ENCODE measurements at places on chromosomes 2 and 18.

DNA sequence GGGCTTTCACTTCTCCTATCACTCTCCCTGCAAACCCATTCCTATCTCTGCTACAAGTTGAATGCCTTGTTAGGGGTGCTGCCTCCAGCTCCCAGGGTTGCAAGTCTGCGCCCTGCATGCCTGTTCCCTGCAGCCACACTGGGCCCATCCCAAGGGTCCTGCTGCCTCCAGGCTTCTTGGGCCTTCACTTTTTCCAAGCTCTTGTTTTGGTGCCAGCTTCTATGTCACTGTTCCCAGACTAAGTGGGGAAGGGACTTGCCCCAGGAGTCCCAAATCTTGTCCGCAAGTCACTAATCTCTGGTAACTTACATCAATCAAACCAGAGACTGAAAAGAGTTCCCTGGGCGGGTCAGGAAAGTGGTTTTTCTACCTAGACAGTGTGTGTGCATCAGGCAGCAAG is 65.4 kb downstream of the ZCCHC2 start:
- no peak for DNase-seq

DNA sequence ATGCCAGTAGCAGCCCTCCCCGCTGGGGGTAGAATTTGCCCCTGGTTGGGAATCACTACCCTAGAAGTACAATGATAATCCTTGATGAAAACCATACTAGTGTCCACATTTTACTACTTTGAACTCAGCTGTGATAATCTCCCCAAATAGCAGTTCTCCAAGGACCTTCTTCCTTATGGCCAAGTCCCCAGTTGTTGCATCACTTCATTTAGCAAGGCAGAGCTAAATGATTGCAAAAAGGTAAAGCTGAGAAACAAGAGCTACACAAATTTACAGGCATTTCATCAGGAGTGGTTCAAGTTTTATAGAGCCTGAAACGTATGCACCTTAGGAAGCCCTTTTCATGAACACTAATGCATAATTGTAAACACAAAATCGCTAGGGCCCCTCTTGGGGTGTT is 44.9 kb upstream of the REL start:
- DNase-seq, result no peak

DNA sequence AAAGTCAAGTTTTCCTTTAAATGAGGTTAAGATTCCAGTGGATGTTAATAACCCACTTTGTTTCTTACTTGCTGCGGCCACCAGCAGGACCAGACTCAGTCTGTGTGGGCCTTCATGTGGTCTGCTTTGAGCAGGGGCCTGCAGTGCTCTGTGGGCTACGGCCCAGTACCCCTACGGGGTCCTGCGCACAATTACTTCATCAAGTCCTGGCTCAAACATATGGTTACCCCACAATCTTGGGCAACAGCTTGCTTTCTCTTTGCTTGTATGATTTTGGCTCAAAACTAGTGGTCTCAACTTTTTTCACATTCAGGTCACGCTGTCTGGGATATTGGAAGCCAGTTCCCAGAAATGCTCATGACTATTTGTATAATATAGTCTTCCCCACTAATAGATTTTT is 64.2 kb downstream of the PTPN2 start:
- no peak for DNase-seq

GRCh38 chr2:144409241-144409640 is 110.7 kb downstream of the ZEB2 start:
- no peak for DNase-seq

DNA sequence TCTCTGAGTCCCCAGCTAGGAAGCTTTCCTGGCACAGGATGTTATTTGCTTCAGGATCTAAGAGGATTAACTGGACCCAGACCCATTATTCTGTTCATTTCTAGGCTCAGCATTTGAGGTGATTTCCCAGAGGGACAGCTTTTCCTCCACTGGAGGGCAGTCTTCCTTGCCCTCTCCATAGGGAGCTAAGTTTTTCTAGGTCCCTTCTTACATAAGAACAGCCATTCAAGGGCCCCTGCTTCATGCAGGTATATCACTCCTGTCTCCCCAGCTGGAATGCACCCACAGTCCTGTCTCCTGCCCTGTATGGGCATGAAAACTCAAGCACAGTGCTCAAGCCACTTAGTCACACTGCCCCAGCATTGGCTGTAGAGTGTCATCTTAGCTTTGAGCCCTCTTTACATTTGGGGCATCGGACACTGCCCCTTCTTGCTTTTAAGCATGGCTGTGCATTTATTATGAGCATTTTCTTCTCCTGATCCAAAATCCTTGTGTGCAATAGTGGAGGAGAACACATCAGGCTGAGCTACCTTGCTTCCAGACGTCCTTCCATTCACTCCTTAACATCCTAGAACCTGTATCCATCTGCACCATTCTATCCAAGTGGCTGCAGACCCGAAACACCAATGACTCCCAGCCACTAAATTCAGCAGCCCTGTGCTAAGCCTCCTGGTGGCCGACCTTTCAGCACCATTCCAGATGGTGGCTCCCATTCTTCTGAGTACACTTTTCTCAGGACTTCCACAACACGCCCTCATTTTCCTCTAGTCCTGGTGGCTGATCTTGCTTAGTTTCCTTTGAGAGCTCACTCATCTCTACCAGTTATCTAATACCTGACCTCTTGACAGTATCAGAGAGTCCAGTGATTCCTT is 80.0 kb downstream of the COPS8 start:
- peak; percentile 42 for DNase-seq

DNA sequence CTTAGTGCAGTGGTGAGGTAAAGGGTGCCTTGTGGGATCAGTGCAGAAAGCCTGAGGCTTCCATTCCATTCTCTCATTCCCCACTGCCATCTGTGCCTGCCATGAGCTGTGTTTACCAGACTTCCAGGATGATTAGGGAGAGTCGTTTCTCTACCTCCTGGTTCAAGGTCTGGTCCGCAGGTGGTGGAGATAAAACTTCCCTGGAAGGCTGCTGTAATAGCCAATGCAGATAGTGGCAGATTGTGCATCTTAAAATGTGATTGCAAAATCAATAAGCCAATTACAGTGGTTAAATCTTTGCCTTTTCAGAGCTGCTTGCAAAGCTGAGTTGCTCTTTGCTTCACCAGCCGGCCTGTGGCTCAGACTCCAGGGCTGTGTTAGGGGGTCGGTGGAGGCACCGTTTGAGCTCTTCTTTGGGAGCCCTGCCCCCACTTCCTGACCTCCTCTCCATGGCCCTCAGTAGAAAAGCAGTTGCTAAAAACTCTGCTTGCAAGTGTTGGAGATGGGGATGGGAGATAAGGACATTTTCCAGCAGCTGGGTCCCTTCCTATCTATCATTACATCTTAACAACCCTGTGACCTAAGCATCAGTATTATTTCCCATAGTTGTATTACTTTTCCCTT is 95.2 kb upstream of the HS6ST1 start:
- DNase-seq, result peak; percentile 26

DNA sequence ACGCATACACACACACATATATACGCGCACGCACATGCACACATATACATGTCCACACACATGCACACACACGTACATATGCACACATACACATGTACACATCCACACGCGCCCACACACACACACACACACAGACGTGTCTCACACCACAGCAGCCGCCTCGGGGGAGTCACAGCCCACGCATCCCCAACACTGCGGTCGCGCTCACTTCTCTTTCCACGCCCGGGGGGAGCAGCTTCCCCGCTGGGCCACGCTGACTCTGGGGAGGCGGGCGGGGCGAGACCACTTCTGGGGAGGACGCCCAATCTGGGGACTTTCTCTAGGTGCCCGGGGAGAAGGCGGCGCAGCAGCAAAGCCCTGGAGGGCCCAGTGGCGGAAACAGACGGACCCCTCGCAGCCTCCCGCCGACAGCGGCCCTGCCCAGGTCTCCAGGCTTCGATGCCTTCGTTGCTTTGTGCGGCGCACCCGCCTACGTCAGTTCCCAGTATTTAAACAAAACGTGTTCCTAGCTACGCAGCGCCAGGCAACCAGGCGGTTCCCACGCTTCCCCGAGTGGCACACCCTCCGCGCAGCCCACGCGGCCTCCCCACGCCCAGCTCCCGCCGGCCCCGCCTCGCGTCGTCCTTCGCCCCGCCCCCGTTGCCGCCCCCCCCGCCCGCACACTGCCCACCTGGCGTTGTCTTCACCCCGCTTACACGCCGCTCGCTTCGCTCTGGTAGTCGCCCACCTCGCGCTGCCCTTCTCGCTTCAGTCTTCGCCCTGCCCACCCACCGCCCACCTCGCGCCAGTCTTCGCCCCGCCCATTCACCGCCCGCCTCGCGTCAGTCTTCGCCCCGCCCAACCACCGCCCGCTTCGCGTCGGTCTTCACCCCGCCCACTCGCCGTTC is 810 bp upstream of the RBFA start:
- no peak for DNase-seq

GRCh38 chr2:170717991-170718589 is 3.0 kb downstream of the SP5 start:
- DNase-seq, result no peak

- no peak for DNase-seq
These were observed 6.4 kb downstream of the TRIM54 start for GRCh38 chr2:27288610-27289009.

- no peak for DNase-seq
These were observed 129.4 kb upstream of the CXCR4 start for GRCh38 chr2:136247204-136247950.

GRCh38 chr18:41009926-41010325 is 945.1 kb upstream of the PIK3C3 start:
- no peak for DNase-seq

DNA sequence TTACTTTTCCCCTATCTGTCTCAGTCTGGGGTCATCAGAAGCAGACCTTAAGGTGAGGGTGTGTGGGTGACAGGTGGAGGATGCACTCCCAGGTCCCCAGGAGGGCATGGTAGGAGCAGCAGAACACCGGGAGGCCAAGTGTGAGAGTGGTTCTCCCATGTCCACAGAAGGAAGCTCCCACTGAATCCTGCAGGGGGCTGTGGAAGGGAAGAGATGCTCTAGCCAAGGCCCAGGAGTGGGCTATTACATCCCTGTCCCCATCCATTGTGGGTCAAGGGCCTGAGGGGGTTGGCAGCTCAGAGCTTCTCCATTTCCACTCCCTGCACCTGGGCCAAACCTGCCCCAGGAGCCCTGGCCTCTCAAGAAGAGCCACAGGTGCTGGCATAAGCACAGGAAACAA is 86.4 kb upstream of the KCNE4 start:
- no peak for DNase-seq

DNA sequence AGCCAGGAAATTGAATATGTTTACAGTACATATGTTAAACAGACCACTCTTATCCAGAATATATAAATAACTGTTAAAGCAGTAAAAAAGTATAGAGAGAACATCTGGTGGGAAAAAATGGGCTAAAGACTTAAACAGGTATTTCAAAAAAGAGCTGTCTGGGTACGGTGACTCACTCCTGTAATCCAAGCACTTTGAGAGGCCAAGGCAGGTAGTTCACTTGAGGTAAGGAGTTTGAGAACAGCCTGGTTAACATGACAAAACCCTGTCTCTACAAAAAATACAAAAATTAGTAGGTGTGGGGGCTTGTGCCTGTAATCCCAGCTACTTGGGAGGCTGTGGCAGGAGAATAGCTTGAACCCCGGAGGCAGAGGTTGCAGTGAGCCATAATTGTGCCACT is 171.4 kb upstream of the FSIP2 start:
- DNase-seq, result no peak

- no peak for DNase-seq
These were observed 283.4 kb downstream of the CNTNAP5 start for GRCh38 chr2:124308319-124309062.

- DNase-seq, result peak; percentile 65
These were observed 112.2 kb downstream of the ZNF521 start for GRCh38 chr18:25239581-25240419.

GRCh38 chr18:75256376-75256775 is 45.8 kb downstream of the TSHZ1 start:
- peak; percentile 22 for DNase-seq
